ENCODE measurements at places on chromosomes 12 and 14.

DNA sequence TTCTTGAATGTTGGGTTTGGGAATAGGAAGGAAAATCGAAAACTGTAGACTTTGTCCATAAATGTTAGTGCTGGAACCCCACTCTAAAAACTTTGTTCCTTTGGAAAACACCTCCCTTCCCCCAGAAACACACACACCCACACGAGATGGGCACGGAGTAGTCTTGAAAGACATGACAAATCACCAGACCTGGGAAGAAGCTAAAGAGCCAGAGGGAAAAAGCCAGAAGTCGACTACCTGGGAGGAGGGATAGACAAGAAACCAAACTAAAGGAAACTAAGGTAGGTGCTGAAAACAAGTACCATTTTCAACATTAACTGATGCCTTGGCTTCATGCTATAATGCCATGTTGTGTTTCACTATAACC, 925 bp upstream of the NANOG start:
- no peak for DNase-seq

GRCh38 chr12:124582108-124582424, 14.7 kb upstream of the NCOR2 start:
- no peak for DNase-seq

DNA sequence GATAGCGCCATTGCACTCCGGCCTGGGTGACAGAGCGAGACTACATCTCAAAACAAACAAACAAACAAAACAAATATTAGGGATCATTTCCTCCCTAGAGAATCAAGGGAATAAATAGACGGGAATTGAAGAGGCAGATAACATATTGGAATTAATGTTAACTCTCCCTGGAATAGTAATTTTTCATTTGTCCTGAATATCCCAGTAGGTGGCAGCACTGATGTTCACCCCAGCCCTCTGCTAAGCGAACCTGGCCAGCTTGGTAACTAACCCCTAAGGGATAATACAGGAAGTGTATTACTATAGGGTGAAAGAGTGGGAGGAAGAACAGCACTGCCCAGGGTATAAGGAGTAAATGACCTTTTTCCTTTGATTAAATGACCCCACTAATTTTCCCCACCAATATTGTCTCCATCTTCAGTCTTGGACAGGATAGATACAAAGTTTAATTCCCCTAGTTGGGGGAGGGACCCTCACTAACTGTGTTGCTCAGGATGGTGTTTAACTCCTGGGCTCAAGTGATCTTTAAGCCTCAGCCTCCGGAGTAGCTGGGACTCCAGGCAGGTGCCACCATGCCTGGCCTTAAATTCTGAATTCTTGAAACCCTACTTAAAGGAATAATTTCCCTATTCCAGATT, 40.5 kb downstream of the SLC2A14 start:
- DNase-seq = peak; percentile 68

DNA sequence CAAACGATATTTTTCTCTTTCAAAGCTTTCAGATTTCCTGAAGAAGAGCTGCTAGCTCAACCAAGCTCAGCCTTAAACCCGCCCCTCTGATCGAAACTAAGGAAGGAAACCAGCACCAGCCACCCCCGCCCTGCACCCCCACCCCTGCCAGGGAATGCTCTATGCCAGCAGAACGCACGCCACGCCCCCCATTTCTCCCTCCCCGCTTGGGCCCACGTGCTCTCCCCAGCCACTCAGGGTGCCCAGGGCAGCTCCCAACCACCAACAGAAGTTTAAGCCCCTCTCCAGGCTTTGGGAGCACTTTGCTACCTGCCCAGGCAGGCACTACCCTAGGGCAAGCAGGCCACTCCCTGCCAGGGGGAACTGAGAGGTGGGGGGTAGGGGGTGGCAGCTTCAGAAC, 18.8 kb upstream of the KRT78 start:
- DNase-seq = no peak

GRCh38 chr12:117521867-117522266, 160.4 kb upstream of the NOS1 start:
- DNase-seq = no peak

DNA sequence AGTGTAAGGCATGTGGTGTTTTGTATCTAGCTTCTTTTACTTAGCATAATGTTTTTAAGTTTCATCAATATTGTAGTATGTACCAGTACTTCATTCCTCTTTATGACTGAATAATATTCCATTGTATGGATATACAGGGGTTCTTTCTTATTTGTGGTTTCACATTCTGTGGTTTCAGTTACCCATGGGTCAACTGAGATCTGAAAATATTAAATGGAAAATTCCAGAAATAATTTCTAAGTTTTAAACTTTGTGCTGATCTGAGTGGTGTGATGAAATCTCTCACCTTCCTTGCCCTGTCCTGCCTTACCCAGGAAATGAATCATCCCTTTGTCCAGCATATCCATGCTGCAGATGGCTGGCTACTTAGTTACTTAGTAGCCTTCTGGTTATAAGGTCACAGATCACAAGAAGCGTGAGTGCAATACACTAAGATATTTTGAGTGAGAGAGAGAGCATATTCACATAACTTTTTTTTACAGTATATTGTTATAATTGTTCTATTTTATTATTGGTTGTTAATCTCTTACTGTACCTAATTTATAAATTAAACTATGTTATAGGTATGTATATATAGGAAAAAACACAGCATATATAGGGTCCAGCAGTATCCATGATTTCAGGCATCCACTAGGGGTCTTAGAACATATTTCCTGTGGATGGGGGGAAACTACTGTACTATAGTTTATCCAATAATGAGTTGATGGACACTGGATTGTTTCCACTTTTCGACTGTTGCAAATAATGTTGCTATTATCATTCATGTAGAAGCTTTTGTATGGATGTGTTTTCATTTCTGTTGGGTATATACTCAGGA, 59.6 kb upstream of the LRTM2 start:
- no peak for DNase-seq

- no peak for DNase-seq
These were observed 184.4 kb upstream of the FKBP4 start for GRCh38 chr12:2610358-2610757.

DNA sequence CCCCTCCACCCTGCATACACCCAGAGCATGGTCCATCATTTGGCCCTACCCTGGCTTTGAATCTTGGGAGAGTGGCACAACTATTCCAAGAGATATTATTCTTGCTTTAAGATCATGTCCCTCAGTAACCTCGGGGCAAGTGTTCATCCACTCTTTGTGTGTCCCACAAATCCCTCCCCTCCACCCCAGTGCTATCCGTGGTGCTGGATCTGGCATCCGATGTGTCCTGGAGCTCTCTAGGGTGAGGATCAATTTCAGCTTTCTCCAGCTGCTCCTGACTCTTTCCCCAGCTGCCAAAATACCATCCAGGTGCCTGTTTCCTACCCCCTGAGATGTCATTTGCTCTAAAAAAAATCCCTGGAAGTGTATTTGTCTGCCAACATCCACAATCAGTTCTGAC, 64.8 kb upstream of the CMKLR1 start:
- DNase-seq = no peak

GRCh38 chr12:125050868-125051267, 14.4 kb upstream of the AACS start:
- no peak for DNase-seq

DNA sequence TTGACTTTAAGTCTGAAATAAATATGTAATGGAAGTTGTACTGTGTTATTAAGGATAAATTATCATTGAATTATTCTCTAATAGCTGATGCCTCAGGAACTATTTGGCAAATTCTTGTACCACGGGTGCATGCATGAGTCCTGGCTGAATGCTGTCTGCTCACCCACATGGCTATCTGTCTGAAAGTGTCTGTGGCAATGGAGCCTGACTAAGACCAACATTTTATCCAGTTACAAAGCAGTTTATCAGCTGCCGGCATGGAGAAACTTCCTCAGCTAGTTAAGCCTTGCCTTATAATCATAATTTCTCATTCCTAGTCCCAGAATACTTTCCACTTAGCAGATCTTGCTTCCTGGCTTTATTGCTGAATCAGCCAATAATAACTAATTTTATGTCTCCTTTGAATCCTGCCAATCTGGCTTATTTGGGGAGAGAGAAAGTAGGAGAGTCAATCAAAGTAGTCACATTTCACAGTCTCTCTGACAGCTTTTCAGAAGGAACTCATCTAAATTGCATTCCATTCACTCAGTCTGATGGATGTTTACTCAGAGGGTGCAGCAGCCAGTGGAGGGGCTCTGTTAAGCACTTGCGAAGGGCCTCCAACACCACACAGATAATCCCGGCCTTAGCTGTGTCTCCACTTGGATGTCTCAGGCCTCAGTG, 280.6 kb upstream of the CLEC14A start:
- no peak for DNase-seq

DNA sequence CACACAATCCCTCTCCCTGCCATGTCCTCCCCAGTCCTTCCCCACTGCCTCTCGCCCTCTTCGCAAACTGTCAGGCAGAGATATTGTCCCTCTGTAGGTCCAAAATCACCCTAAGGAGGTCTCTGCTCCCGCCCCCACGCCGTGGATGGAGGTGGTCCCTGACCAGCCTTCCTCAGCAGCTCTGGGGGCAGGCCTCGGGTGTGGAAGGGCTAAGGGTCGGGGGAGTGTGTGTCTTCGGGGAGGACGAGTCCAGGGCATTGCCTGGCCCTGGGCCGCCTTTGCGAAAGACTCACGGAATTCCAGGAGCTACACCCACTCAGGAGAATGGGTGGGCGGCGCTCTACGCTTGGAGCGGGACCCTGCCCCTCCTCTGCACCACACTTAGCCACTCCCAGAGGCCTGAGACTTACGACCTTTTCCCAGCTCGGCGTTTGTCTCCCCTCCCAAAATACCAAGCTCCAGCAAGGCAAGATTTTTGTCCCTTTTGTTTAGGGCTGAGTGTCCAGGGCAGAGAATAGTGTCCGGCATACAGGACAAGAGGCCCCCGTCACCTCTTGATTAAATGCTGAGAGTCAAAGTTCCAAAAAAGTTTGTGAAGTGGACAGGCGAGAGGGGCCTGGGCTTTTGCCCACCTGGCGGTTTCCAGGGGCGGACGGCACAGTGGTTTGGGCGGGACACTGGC, 881 bp downstream of the PYGL start:
- no peak for DNase-seq

GRCh38 chr14:105525861-105526775, at the start of gene TMEM121:
TSS of gene TMEM121 (plus strand) at chr14:105526583. CDS start at chr14:105528835, 2,252 bp downstream.
- DNase-seq = peak; percentile 86

GRCh38 chr12:24596768-24597388, 352.0 kb downstream of the BCAT1 start:
- DNase-seq = peak; percentile 34

GRCh38 chr12:38589306-38589632, 272.7 kb downstream of the ALG10B start:
- no peak for DNase-seq

GRCh38 chr12:108595711-108596647, 1.9 kb downstream of the TMEM119 start:
- peak; percentile 15 for DNase-seq

DNA sequence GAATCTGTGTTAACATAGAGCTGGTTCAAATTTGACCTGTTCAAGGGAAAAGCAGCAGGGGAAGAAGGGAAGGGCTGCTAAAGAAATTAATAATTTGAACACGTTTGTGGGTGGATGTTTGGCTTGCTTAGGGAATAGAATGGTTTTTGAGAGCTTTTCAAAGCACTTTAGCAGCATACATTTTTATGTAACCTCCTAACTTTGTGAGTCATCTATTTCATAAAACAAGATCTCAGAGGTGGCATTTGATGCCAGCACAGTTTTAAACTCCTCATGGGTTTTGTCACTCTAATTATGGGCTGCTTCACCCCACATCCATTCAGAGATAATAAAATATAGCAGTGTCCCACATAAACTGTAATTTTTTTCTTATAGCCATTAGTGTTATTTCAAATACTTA, 143.8 kb downstream of the ACSS3 start:
- DNase-seq = no peak

GRCh38 chr14:73750531-73750901, 36.3 kb upstream of the PNMA1 start:
- DNase-seq = no peak

- DNase-seq = no peak
These were observed 9.4 kb downstream of the GPR132 start for GRCh38 chr14:105055736-105056302.
